ENCODE measurements at places on chromosomes 1 and 21.

GRCh38 chr1:53643881-53644390 is 95.0 kb downstream of the GLIS1 start:
- DNase-seq = no peak

DNA sequence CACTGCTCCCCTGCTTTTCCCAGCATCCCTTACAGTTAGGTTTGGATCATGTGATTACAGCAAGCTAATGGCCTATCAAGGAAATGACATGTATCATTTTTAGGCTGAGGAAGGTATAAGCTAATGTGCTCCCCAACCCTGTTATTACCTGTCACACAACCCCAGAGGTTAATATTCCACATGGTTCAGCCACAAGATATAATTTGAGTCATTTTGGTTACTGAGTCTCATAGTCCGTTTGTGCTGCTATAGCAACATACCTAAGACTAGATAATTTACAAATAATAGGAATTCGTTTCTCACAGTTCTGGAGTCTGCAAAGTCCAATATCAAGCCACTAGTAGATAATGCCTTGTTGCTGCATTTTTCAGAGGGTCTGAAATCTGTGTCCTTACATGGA is 29.1 kb upstream of the SLC16A1 start:
- DNase-seq = no peak

DNA sequence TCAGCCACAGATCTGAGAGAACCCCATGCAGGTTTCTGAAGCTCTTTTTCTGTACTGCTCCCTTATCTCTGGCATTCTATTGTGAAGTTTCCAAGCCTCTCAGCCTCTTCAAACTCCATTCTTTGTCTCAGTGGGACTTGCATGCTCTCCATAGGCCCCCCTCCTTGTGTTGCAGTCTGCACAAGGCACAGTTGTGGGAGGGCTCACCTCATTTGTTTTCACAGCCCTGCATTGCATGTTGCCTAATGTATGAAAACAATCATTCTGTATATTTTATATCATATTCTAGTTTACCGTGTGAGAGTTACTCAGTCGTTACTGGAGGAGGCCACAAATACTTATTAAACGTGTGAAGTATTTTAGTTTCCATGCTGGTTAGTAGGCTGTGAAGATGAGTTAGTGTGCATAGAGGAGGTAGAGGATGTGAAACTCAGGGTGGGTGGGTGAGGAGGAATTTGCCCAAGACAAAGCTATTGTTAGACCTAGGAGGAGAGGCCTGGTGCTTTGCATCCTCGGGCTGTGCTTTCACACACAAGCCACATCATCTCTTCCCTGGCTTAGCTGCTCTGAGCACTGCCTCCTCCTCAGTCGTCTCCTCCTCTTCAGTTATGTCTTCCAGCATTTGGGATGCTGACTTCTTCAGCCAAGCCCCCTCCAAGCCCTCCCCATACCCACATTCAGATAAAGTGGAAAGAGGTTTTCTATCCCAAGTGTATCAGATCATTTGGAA is 7.8 kb upstream of the CHI3L2 start:
- DNase-seq = no peak

- no peak for DNase-seq
Observed at GRCh38 chr1:199362996-199363395, 664.5 kb upstream of the NR5A2 start.

DNA sequence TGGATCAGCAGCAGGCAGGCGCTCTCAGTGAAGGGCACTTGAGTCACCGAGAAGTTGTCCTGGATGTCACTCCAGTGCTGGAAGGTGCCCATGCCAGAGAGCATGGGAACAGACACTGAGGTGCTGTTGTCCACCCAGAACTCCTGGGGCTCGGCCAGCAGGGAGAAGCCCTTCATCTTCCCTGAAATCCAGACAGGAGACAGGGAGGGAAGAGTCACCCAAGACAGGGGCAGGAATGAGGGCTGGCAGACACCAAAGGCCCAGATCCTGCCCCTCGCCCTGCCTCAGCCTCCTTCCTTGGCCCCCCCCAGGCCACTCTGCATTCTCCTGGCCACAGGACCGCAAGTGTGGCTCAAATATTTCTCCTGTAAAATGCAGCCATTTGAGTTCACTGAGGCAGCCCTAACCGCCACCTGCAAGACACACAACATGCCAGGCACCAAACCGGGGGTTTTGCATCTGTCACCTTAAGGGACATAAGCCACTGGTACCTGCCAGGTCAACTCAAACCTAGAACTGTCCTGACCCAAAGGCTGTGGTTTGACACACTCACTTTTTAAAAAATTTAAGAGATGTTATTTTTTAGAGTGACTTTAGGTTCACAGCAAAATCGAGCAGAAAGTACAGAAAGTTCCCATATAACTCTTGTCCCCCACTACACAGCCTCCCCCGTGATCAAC is 7.8 kb downstream of the AGT start:
- no peak for DNase-seq

- no peak for DNase-seq
Observed at GRCh38 chr1:113977906-113978305, 1.4 kb upstream of the OLFML3 start.

DNA sequence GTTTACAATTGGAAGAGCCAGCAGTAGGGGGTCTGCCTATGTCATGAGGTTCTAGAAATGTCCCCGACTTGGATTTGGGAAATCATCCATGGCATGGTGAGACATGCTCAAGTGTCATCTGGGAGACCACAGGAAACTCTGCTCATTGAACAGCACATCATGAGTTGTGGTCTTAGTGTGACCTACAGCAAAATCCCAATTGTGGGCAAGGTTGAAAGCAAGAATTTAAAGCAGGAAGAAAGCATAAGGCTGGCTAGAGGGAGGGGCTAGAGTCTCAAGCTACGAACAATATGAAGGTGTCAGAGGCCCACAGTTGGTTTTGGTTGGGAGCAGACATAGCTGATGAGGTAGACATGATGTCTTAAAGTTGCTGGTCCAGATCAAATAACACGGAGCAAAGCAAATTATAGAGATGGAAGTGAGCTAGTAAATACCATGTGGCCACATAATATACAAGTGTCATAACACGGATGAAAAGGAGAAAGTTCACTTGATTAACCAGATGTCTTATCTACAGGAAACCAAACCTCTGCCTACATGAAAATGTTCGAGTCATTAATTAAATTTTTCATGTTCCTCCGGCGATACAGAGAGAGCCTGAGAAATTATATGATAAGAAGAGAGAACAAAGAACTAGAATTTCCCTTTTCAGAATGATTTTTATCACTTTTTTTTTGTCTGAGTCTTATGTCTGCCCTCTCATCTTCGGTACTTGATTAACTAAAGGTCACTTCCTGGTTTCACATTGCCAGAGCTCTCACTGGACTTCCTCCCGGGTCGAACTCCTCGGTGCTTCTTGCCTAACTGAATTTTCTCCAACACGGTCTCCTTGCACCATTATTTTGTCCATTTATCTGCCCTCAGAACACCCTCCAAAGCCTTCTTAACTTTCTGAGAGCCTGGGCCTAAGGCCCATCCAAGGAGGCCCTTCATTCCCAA is 67.5 kb upstream of the DUSP10 start:
- no peak for DNase-seq

- DNase-seq = no peak
Observed at GRCh38 chr1:4088676-4089075, 188.6 kb upstream of the C1orf174 start.

GRCh38 chr1:206609229-206609991 is 2.9 kb downstream of the EIF2D start:
- DNase-seq = no peak

- no peak for DNase-seq
Observed at GRCh38 chr1:4517186-4517954, 137.0 kb upstream of the AJAP1 start.

- no peak for DNase-seq
Observed at GRCh38 chr1:165052431-165052830, 304.1 kb downstream of the LMX1A start.

GRCh38 chr1:173255214-173255813 is 48.2 kb upstream of the TNFSF4 start:
- no peak for DNase-seq

- no peak for DNase-seq
Observed at GRCh38 chr1:111789142-111789541, 33.4 kb downstream of the DDX20 start.

GRCh38 chr1:150409504-150410362 is 45.8 kb downstream of the RPRD2 start:
- no peak for DNase-seq

GRCh38 chr1:201565771-201566528 is 27.0 kb downstream of the NAV1 start:
- DNase-seq = no peak

DNA sequence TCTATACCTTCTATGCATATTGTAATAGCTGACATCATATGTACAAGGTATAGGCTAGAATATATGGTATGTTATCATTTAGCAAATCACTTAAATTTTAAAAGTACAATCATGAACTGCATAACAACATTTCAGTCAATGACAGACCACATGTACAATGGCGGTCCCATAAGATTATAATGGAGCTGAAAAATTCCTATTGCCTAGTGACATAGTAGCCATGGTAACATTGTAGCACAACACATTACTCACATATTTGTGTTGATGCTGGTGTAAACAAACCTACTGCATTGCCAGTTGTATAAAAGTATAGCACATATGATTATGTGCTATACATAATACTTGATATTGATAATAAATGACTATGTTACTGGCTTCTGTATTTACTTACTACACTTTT is 8.9 kb downstream of the RAB3B start:
- DNase-seq = no peak

GRCh38 chr1:53087332-53088285 is 25.6 kb downstream of the PODN start:
- no peak for DNase-seq

DNA sequence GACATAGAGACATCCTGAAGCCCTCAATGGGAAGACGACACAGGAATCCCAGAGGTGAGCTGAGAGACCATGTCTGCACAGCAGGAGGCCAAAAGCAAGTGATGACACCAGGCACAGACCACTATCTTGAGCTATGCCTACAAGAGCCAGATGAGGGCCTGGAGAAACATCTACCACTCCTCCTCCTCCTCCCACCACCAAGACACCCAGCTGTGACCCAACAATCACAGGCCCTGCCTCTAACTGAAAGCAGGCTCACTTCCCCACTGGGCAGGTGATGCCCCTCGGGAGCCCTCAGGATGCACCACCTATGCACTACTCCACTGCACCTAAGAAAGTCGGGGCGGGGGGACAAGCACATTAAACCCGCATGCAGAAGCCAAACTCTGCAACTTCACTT is 16.5 kb downstream of the TADA1 start:
- DNase-seq = no peak

- no peak for DNase-seq
Observed at GRCh38 chr1:116825207-116825719, 71.0 kb downstream of the CD2 start.

DNA sequence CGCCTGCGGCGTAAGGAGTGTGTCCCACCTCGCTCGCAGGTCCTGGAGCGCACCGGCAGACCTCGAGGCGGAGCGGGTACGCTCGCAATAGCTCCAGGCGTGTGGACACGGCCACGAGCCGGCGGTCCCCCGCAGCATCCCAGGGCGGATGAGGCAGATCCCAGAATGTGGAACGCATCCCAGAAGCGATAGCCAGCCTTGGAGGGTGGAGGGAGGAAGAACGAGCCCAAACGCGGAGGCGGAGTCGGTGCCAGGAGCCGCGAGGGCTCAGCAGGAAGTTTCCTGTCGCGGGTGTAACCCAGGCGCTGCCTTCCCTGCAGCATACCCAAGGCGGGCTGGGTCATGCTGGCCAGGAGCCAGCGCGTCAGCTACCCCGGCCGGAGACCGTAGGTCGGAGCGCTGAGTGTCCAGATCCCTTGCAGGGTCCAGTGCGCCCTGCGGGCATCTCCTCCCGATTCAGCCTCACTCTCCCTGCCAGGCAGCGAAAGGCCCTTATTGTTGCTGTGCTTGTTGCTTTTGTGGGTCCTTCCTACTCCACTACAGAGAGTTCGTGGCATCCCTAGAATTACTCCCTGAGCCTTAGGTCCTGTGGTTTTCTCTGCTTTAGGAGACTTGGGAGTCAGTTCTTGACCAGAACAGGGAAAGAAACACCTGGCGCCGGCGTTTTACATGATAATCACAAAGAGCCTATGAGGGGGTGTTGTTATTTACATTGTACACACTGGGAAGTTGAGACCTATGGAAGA is 27.7 kb downstream of the STYXL2 start:
- no peak for DNase-seq

GRCh38 chr1:40684669-40685068 is 6.8 kb upstream of the NFYC start:
- no peak for DNase-seq

DNA sequence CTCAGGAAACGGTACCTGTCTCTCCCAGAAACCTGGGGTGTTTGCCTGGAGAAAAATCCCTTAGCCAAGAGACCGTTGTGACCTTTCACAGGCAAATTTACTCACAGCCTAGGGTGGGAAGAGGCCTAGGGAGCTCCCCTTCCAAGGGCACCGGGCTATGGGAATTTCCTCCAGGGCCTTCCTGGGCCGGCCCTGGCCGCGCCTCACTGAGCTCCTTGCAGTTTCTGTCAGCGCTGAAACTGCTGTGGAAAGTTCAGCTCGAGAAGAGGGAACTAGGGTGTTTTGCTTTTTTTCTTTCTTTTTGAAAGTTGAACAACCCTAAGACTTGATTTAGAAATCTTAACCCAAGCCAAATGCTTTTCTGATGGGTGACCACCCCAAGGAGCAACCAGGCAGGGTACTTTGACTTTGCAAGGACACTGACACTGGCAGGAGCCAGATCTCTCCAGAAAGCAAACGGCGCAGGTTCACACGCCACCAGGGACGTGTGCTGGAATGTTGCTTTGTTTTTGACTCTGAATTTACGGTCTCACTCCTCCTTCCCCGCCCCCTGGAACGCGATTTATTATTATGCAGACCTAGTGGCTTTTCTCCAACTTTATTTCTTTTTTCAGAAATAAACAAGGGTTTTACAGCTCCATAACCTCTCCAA is 229.6 kb upstream of the JUN start:
- DNase-seq = no peak

GRCh38 chr1:21082073-21082472 is 94.6 kb downstream of the EIF4G3 start:
- DNase-seq = no peak

GRCh38 chr1:198619375-198620140 is 19.3 kb upstream of the PTPRC start:
- no peak for DNase-seq

GRCh38 chr1:220673921-220674320 is 16.2 kb upstream of the C1orf115 start:
- no peak for DNase-seq

- no peak for DNase-seq
Observed at GRCh38 chr1:144101397-144102045, 129.7 kb upstream of the FAM72C start.

DNA sequence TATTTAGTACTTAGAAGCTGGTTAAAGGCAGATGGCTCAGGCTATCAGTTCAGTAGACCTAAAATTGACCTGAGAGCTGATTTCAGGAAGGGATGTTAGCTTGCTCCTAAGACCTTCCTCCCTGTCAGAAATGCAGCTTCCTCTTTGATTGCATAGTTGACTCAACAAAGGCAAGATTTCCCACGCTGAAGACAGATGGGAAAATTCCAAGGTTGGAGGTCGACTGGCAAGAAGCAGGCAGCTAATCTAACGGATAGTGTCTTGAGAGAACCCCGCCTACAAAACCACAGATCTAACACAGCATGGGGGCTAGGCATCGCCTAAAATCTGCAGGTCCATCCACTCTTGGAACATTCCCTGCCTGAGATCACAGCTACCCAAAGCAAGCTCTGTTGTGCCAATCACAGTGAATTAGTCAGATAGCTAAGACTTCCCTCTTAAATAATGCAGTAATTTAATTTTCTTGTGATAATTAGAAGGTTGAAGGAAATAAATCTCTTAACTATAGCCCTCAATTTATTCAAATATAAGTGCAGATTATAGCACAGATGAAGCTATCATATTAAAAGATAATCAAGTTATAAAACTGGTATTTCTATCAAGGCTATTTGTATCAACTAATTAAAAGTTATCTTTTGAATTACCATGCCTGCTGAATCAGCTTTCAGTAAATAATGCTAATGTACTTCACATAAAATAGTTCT is 357.8 kb upstream of the SGIP1 start:
- DNase-seq = no peak

All from kidney epithelial cell (primary cell).